ENCODE measurements at places on chromosomes 11 and 22.
A peak's percentile ranks its signal among the peaks of the same experiment; 100 is the strongest.

DNA sequence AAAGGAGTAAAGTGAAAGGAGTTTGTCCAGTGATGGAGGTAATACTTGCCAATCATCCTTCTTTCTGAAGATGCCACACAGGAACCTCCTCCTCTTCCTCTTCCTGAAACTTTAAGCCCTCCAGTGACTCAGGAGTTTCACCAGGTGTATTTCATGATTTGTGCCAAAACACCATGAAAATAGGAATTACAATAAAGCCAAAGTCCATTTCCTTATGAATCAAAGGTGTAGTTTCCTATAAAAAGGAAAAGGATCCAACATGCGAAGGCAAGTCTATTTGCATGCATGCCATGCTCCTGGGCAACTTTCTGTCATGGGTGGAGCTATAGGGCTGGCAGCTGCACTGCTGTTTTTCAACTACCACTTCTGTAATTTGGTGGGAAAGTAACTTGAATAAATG lies 9.8 kb upstream of the POU2AF1 start:
- H3K4me1 ChIP-seq, result no peaks in the 10 kb centered on the region
- H3K4me3 ChIP-seq, result no peak overlapping the region

DNA sequence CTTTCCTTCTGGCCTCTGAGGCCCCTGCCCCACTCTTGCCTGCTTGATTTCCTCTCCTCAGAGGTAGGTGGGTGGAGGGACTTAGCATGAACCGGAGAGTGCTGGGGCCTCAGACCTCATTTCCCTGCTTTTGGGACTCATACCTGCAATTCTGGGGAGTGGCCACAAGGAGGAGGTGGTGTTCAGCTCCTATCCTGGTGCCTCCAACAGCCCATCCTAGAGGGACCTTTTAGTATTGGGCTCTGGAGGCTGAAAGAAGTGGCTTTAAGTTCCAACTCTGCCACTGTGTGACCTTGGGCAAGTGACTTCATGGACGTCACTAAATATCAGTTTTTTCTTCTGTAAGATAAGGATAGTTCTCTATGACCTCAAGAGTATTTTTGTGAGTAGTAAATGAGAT lies 98.6 kb downstream of the KIAA1671 start:
- no peaks in the 10 kb centered on the region for H3K27me3 ChIP-seq
- H3K36me3 ChIP-seq, result no peaks in the 10 kb centered on the region
- no peak for DNase-seq
- peaks cover 3% of the 10 kb centered on the region for H3K4me1 ChIP-seq
- H3K27ac ChIP-seq, result no peak overlapping the region

GRCh38 chr11:62127941-62128770 lies 4.3 kb downstream of the INCENP start:
- no peak overlapping the region for H3K27ac ChIP-seq
- DNase-seq, result no peak
- no peak overlapping the region for H3K4me3 ChIP-seq
- H3K4me1 ChIP-seq, result peaks cover 14% of the 10 kb centered on the region
- no peaks in the 10 kb centered on the region for H3K36me3 ChIP-seq

DNA sequence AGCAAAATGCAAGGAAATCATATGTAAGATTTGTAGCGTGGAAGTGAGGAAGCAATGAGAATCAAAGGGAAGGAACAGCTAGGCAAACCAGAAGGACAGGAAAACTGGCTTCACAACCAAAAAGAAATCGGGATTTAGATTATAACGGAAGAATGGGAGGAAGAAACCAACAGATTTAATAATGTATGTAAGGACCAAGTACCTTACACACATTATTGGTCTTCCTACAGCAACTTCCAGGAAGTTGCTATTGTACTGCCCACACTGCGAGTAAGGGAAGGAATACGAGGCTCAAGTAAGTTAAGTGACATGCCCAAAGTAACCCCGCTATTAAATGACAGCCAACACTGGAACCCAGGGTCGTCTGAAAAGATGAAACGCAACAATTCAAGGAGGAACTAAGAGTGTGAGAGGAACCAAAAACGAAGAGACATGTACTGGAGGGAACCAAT lies 473 bp downstream of the TXN2 start:
- DNase-seq, result no peak
- H3K27ac ChIP-seq, result peak overlapping the region; percentile 95
- H3K4me3 ChIP-seq, result peak overlapping the region; percentile 97
- H3K27me3 ChIP-seq, result peaks cover 8% of the 10 kb centered on the region

GRCh38 chr22:19082101-19082500 lies 40.1 kb downstream of the DGCR2 start:
- H3K36me3 ChIP-seq, result peaks cover 6% of the 10 kb centered on the region
- H3K4me3 ChIP-seq, result no peak overlapping the region
- H3K4me1 ChIP-seq, result peaks cover 12% of the 10 kb centered on the region
- no peak overlapping the region for H3K27ac ChIP-seq
